T47D (cell line): ENCODE measurements at places on chromosomes 7 and 10.

- no peak for DNase-seq
Measured at GRCh38 chr7:151177310-151177709, 9.7 kb downstream of the ASB10 start.

DNA sequence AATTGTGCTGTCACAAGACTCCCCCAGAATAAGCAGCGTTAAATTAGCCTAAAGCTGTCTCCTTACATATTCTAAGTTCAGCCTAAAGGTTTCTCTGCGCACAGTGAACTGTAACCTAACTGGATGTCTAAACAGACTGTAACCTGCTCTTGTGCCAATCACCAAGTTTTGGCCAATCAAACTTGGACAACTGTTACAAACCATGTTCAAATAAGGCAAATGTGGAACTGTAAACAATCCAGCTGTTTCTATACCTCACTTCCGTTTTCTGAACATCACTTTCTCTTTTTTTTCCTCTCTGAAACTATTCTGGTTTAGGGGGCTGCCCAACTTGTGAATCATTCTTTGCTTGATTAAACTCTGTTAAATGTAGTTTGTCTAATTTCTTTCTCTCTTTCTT, 252.2 kb upstream of the HABP2 start:
- no peak for DNase-seq

GRCh38 chr7:34357068-34357467, 300.9 kb upstream of the NPSR1 start:
- DNase-seq, result no peak

DNA sequence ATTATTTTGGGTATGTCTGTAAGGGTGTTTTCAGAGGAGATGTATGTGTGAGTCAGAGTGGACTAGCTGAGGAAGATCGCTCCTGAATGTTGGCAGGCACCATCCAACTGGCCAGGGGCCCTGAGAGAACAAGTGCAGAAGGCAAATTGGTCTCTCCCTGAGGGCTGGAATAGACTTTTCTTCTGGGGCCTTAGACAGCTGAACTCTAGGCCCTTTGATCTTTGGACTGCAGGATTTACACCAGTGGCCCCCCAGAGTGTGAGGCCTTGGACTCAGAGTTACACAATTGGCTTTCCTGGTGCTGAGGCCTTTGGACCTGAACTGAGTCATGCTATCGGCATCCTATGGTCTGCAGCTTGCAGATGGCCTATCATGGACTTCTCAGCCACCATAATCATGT, 217.2 kb downstream of the REEP3 start:
- no peak for DNase-seq

GRCh38 chr10:43870968-43871439, 222.3 kb upstream of the ZNF32 start:
- DNase-seq, result no peak

GRCh38 chr10:85888004-85888403, 478.6 kb downstream of the GRID1 start:
- no peak for DNase-seq

DNA sequence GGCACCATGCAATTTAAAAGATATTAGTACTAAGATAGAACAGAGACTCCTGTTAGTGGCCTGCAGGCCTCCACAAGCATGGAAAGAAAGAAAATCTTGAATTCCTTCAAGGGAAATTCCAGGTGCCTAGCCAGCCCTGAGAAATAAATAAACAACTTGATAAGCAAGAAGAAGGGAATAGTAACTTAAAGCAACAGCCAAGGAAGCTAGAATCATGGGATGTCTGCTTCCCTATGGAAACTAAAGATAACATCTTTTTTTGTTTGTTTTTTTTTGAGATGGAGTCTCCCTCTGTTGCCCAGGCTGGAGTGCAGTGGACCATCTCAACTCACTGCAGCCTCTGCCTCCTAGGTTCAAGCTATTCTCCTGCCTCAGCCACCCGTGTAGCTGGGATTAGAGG, 128.6 kb downstream of the SKIDA1 start:
- no peak for DNase-seq

DNA sequence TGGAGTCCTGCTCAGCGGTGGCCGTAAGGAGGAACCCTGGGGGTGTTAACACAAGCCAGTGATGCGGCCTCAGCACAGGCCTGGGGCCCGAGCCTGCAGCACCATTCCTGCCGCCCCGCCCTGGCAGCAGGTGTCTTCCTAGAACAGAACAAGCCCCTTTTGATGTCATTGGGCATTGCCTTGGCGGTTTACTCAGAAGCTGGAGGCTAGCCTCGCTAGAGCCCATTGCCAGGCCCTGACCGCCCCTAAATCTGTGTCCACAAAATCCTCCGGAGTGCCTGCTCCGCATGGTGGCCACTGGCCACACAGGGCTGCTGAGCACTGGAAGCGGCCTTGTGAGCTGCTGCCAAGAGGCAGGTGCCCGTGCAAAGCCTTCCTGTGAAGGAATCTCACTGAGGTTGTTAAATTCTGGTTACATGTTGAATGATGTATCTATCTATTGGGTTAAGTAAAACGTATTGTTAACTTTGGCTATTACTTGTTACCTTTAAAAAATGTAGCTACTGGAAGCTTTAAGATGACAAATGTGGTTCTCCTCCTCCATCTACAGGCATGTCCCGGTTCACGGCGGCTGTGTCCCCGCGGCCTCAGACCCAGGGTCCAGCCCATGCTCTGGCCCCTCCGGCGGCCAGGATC, 1.2 kb upstream of the INPP5A start:
- DNase-seq, result no peak

DNA sequence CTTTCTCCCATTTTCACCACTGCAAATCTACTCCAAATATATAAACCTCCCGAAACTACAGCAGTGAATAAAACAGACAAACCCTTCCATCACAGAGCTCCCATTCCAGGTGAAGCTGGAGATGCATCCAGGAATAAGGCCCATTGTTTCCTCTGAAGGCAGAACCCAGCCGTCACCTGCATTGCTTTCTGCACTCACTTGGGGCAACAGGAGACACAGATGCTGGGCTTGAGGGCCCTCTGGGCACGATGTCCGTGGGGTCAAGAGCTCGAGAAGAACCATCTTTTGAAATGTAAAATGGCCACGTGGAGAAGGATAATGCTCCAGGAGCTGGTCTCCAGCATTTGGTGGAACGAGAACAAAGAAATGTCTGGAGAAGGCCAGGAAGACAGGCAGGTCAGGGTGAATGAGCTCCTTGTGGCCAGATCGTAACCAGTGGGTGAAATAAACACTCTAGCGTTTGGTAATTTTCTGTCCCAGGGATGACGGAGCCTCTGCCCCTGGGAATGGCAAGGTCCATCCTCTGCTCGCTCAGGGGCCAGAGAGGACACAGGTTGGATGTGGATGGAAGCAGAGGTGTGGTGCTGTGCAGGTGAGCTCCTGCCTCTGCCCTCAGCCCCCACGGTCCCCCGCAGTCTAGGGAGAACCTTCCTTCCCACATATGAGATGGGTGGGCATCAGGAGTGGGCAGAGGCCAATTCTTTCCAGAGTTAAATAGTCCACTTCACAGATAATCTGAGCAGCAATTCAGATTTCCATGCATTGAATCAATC, 556.1 kb downstream of the DNAJB6 start:
- no peak for DNase-seq

GRCh38 chr7:137601642-137602041, 245.1 kb downstream of the DGKI start:
- no peak for DNase-seq

DNA sequence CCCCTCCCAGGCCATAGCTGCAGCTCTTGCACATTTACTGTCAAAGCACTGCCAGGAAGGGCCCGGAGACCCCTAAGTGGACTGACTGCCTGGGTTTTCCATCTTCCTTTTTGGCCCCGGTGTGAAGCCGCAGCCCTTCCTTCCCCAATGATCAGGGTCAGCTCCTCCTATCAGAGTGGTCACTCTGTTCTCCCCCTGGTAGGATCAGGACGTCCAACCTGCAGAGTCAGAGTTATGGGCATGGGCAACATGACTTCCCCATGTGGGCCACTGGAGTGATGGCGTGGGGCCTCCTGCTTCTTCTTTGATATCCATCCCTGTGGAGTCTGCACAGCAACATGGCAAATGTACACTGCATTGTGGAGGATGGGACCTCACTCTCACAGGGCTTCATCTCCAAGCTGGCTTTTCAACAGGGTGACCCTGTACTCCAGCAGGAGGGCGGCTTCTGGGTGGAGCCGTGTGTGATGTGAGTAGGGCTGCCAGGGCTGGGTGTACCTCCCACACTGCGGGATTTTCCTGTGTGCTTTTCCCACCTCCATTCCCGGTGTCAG, 6.4 kb upstream of the RAMP3 start:
- no peak for DNase-seq

DNA sequence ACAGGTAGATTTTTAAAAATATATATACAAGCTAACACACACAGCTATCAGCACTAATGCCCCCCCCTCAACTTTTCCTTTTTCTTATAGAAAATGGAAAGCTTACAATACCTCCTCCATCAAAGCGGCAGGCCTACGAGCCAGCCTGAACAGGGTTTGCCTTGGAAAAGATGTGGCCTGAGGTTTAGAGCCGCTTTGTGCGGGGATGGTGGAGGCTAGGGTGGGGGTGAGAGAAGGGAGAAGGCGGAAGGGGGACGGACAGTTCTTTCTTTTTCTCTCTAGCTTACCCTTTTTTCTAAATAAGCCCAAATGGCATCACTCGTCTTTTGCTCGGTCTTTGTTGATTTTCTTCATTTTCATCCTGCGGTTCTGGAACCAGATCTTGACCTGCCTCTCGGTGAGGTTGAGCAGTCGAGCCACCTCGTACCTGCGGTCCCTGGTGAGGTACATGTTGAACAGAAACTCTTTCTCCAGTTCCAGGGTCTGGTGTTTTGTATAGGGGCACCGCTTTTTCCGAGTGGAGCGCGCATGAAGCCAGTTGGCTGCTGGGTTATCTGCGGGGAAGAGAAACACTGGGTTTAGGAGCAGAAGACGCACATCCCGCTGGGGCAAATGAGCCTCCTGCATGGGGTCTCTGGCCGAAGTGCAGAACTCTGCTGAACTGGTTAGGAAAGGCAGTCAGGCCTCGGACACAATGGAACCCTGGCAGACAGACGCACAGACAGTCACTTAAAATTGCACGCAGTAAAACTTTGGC, 1.9 kb downstream of the HOXA9 start:
- DNase-seq, result no peak

DNA sequence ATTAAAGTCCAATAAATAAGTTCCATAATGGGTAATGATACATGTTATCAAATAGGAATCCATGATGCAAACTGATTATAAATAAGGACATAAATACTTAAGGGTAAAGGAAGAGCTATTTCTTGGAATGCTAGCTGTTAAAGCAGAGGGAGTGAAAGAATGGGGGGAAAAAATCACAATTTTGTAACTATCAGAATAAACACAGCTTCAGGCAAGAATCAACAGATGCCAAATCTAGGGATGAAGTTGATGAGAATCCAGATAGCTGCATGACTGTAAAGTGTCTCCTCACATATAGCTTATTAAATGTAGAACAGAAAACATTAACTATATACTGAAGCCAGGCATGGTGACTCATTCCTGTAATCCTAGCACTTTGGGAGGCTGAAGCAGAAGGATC, 4.9 kb downstream of the IPMK start:
- no peak for DNase-seq
